Spinal cord (tissue), 10 donors: ENCODE measurements at places on chromosomes 13 and 19. TPM values are rescaled to one million over a fixed set of nuclear protein-coding genes. Genes with fewer than 3 reads are reported as not detected.

Gene LSR
- polyA plus RNA-seq: 25.4 TPM

Gene NLRP11
- not detected for polyA plus RNA-seq

Gene CERS1
- polyA plus RNA-seq: 121 TPM

Gene EGLN2
- 106 TPM for polyA plus RNA-seq

Gene CDADC1
- polyA plus RNA-seq: 20.1 TPM

Gene ZNF865
- 15.4 TPM for polyA plus RNA-seq

Gene CEACAM6
- polyA plus RNA-seq: 0.23 TPM

Gene TPM4
- 205 TPM for polyA plus RNA-seq

Gene KLF1
- 0.57 TPM for polyA plus RNA-seq

Gene ACP4
- not detected for polyA plus RNA-seq

- DNase-seq: peak; percentile 66
Observed at GRCh38 chr19:53908106-53908934, 758 bp upstream of the CACNG7 start.

GRCh38 chr19:3007975-3008374 lies 21.1 kb downstream of the TLE2 start:
- no peak for DNase-seq

DNA sequence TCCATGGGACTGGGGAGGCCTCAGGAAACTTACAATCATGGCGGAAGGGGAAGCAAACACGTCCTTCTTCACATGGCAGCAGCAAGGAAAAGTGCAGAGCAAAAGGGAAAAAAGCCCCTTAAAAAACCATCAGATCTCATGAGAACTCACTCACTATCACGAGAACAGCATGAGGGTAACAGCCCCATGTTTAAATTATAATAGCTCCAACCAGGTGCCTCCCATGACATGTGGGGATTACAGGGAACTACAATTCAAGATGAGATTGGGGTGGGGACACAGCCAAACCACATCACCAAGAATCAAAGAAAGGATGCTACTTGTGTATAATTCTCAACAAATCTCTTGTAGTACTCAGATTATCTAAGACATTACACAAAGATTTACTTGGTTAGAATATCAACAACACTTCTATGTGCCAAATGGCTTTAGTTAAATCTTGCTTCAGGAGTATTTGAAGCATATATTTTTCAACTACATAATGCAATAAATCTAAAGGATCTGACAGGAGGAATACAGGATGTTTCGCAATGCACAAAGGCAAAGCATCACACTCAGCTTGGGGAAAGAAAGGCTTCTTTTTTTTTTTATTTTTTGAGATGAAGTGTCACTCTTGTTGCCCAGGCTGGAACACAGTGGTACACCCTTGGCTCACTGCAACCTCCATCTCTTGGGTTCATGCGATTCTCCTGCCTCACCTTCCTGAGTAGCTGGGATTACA lies 180.0 kb downstream of the LHFPL6 start:
- DNase-seq: no peak

GRCh38 chr13:44263751-44264620 lies 109.6 kb upstream of the SERP2 start:
- peak; percentile 39 for DNase-seq

DNA sequence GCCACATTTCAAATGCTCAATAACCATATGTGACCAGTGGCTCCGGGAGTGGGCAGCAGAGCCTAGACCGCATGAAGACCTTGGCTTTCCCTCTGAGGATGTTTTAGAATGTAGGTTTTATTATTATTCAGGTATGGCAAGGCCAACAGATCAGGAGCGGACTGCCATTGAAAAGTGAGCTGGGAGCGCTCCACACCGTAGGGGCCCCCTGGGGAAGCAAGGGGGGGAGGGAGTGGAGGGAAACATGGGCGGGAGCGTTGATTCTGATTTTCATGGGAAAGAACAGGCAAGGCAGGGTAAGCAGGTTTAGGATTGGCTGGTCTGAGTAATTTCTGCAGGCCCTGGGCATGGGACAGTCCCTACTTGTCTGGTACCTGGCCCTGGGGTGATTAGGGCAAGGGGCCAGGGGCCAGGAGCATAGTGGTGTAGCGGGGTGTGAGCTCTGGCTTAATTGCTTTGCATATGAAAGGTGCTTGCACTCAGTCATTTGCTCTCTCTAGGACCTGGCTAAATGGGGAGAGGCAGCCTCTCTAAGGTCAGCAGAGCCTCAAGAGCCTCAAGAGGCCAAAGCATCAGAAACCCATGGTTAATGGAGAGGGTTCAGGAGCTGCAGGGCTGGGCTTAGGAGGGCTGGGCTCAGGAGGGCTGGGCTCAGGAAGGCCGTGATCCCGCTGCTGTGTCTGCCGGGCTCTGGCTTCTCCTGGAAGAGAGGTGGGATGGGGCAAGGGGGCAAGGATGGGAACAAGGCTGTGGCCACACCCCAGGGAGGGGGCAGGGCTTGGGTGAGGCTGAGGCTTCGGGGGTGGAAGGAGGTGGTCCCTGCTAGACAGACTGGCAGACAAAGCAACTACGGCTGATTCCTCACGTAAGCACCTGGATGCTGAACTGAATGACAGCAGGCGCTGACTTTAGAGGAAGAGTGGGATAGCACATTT lies 82.0 kb upstream of the WASF3 start:
- no peak for DNase-seq

- DNase-seq: peak; percentile 74
Observed at GRCh38 chr13:21033212-21033840, 28.1 kb downstream of the LATS2 start.

DNA sequence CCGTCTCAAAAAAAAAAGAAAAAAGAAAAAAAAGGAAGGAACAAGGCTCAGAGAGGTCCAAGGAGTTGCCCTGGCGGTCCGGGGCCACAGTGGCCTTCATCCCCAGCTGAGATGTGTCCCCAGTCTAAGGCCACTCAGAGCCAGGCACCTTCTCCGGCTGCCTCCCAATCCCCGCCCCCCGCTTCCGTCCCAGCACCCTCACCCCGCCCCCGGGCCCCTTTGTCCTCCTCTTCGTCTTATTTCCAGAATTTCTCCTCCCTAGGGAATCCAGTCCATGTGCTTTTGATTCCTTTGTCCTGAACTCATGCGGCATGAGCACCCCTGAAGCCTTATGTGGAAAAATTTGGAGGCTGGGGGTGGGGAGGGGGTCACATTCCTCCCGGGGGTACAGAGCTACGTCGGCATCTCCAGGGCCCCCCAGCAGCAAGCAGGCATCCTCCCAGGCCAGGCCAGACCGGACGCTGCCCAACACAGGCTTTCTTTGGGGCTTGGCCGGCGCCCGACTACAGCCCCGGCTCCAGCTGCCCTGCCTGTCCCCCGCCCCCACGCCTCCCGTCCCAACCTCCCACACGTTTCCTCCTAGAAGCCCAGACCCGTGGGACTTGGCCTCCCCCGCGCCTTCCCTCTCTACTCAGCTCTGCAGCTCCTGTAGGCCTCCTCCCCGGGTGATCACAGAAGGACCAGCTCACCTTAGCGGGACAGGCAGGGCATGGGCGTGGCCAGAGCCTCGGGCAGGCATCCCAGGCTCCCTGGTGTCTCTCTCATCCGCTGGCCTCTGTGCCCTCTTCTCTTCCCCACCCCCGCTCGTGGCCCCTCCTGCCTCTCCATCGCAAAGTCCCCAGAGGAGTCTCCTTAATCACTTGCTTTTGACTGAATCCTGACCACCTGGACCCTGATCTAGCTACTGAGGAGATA lies 17.8 kb upstream of the ADGRE5 start:
- DNase-seq: no peak

DNA sequence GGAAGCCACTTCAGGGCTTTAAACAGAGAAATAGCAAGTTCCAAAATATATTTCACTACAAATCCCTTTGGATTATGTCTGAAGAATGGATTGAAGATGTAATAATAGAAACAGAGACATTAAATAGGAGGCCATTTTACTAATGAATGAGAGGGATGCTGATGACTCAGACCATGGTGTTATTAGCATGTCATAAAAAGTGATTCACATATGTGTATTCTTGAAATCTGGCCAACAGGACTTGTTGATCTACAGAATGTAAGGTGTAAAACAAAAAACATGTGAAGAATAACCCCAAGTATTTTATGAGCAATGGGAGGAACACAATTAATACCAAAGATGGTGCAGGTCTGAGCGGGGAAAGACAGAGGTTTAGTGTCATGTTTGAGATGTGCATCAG lies 873.7 kb downstream of the SLITRK5 start:
- no peak for DNase-seq

GRCh38 chr13:39929583-39929982 lies 274.1 kb downstream of the COG6 start:
- no peak for DNase-seq

DNA sequence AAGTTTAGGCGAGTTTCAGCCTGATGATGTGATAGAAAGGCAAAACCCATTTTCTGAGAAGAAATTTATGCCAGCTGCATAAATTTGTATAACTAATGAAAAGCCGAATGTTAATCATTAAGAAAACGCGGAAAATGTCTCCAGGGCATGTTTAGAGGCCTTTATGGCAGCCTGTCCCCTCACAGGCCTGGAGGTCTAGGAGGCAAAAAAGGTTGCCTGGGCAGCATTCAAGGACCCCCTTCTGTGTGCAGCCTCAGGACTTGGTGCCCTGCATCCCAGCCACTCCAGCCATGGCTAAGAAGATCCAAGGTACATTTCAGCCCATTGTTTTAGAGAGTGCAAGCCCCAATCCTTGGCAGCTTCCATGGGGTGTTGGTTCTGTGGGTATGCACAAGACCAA lies 614.2 kb downstream of the SLITRK5 start:
- DNase-seq: no peak

DNA sequence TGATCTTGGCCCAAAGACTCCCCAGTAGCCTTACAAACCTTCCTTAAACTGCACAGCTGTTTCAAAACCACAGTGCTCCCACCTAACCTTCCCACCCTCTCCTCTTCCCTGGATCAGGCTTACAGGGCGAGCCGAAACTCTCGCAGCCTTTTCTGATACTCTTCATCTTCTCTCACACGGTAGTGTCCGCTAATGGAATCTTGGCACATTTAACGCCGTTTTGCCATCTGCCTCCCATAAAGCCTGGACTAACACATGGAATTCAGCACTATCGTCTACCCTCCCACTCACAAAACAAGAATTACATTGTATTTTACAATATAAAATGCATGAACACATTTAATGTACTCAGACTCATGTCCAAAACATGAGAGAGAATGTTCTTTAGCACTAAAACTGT lies 135.9 kb downstream of the RAP2A start:
- peak; percentile 55 for DNase-seq

DNA sequence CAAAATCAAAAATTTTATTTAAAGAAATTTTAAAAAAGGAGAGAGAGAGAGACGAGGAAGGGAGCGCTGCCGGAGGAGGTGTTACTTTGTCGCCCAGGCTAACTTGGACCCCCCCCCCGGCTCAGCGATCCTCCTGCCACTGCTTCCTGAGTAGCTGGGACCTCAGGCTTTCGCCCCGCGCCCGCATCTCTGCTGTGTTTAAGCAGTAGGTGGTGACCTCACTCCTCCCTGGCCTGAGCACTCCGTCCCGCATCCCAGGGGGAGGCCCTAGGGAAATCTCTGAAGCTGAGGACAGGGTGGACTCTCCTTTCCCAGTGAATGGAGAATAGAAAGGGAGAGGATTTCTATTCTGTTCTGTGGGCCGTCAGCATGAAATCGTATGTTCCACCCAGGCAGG lies 485 bp upstream of the ZNF845 start:
- no peak for DNase-seq

DNA sequence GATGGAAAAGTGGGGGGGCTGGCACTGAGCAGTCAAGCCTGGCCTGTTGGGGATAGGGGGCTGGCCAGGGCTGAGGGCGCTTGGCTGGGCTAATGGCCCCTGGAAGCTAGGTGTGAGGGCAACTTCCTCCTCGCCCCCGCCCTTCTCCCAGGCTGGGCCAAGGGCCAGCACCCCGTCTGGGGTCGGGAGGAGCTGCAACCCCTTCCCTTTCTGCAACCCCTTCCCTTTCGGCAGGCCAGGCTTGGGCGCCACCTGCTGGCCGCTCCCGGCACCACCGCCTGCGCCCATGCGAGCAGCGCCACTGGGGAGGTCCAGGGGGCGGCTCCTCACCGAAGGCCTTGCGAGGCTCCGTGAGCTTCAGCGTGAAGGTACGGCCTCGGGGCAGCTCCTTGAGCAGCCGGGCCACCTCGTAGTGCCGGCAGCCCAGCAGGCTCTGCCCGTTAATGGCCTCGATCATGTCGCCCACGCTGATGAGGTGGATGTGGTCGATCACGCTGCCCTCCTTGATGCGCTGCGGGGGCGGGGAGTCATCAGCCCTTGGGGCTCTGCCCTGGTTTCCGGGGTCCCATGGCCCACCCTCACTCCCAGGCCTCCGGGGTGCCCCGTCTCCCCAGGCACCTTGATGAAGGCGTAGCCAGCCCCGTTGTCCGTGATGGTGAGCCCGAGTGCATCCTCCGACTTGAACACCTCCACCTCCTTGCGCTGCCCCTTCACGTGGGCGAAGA lies 5.0 kb upstream of the PTGER1 start:
- DNase-seq: peak; percentile 62

GRCh38 chr13:80083853-80084676 lies 256.9 kb downstream of the SPRY2 start:
- peak; percentile 38 for DNase-seq

- DNase-seq: no peak
Observed at GRCh38 chr19:55259540-55260210, 858 bp upstream of the PPP6R1 start.

DNA sequence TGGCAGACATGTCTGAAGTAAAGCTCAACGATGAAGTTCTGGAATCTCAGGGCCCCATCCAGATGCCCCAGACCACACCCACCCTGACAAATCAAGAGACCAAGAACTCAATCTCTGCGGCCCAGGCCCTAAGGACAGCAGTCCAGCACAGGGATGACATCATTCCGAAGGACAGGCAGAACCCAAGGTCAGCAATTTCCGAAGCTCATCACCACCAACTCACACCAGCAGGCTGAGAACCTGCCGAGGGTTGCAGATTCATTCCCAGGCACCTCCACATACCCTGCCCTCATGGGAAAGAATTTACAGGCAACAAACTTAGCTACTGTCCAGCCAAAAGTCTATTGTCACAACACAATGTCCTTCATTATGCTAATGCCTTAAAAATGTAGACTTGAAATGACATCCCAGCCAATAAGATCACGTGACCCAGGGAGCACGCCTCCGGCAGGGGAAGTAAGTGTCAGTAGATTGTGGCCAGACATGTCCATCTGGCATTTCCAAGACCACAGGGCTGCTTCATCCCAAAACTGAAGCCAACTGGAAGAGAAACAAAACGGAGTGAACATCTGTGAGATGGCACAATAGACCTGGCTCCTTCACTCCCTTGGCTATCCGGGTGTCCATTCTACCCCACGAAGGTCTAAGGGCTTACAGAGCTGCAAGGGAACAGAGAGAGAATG lies 98.8 kb downstream of the CRYL1 start:
- no peak for DNase-seq

- peak; percentile 29 for DNase-seq
Observed at GRCh38 chr13:34349091-34349722, 531.3 kb downstream of the RFC3 start.

GRCh38 chr19:16043156-16043757 lies 33.0 kb upstream of the TPM4 start:
- DNase-seq: no peak

DNA sequence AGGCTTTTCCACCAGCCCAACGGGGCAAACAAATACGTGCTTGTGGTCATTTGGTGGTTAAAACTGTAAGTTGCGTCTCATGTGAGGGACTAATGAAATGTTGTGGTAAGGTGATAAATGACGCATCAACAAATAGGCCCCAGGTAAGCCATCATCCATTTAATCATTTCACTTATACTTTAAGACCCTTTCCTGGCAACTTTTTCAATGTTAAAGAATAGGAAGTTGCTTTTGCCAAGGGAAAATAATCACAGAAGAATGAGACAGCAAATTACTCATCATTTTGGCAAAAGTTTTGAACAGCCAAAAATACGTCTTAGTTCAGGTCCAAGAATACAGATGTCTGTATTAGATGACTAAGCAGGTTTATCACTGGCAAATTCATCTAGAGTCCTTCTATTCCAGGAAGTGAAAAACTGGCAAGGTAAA lies 660.4 kb downstream of the SLITRK1 start:
- no peak for DNase-seq
